ENCODE measurements at places on chromosomes 2 and 18. TPM values are rescaled to one million over a fixed set of nuclear protein-coding genes. Genes with fewer than 3 reads are reported as not detected.

GRCh38 chr2:130997198-130997597 lies 96.1 kb downstream of the FAM168B start:
- no peak for DNase-seq

- no peak for DNase-seq
These were observed 87.3 kb upstream of the RMDN2 start for GRCh38 chr2:37837628-37838328.

DNA sequence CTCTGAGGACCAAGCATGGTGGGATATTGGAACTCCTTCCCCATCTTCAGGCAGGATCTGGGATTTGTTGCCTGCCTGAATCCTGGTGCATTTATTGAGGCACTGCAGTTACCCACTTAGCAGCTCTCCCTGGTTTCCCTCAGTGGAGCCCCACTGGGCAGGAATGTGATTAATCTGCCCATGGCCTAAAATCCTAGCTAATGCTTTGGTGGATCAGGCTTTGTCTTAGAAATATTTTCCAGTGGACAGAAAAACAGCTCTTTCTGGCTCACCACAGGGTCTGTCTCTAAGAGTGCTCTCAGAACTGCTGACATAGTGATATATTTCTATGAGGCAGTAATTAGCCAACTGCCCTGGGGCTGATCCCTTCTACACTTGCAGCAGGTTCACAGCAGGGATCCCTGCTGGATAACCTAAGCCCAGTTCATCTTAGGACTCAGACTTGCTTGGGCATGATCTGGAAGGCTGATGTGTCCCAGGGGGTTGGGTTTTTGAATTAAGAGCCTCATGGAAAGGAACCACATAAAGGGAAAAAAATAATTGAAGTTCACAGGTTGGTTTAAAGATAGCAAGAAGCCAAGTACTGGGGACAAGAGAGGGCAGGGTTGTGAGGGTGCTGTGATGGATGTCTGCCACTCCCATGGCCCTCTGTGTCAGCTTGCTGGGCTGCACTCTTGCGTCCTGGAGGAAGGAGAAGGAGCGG lies 44.3 kb upstream of the ZDBF2 start:
- DNase-seq, result no peak

DNA sequence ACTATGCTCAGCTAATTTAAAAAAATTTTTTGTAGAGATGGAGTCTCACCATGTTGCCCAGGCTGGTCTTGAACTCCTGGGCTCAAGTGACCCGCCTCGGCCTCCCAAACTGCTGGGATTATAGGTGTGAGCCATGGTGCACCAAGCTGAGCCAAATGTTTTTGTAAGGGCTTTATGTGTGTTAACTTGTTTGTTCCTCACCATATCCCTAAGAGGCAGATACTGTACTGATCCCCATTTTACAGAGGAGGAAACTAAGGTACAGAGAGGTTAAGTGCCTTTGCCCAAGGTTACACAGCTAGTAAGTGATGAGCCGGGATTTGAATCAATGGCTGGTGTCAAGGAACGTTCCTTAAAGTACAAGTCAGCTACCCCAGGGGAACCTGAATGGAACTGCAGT lies 85.3 kb upstream of the KLF7 start:
- no peak for DNase-seq

The FTCDNL1 gene
- 0.32 TPM for total RNA-seq

DNA sequence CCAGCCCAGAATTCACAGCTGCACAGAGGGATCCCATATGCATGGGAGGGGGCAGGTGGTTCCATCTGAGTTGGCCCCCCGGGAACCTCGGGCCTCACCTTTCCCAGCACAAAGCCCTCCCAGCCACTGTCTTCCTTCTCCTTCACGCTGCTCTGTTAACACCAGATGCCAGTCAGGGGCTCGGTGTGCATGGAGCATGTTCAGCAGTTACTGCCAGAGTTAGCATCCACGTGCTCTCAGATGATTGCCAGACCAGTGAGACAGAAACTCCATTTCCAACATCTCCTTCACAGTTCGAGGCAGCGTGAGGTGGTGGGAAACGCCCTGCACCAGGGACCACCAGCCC lies 101.0 kb downstream of the PTGR3 start:
- DNase-seq, result no peak

DNA sequence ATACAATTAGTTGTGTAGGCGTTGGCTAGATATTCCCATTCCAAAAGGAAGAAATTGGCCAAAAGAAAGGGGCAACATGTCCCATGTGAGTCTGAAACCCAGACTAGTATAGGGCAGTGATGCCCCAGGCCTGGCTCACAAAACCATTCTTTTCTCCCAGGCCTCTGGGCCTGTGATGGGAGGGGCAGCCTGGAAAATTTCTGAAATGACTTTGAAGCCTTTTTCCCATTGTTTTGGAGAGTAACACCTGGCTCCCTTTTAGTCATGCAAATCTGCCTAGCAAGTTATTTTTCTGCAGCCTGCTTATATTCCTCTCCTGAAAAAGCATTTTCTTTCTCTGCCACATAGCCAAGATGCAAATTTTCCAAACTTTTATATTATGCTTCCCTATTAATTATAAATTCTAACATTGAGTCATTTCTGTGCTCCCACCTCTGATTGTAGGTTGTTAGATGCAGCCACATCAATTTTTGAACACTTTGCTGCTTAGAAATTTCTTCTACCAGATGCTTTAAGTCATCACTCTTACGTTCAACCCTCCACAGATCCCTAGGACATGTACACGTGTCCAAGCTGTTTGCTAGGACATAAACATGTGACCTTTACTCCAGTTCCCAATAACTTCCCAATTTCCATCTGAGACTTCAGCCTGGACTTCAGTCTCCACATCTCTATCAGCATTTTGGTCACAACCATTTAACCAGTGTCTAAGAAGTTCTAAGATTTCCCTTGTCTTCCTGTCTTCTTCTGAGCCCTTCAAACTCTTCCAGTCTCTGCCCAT lies 76.1 kb upstream of the MC4R start:
- no peak for DNase-seq

The TNS1 gene
- 0.49 TPM for total RNA-seq

DNA sequence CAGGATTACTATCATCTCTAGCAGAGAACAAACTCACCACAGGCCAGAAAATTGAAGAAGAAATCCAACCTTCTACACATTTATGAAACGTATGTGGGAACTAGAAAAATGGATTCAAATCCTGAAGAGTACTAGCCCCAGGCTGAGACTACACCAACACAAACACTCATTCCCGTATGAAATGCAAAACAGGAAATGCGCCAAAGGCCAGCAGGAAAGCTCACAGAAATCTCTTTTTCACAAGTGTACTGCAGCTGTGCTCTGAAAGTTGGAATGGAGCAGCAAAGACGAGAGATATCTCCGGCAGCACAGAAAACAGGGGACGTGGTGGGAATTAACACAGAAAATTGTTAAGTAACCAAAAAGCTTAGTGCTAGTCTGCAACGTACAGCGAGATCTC lies 913.5 kb downstream of the TDRD15 start:
- no peak for DNase-seq

GRCh38 chr2:10716581-10716980 lies 4.8 kb upstream of the ATP6V1C2 start:
- DNase-seq, result no peak

The ITGB6 gene
- total RNA-seq, result not detected

The GNAL gene
- total RNA-seq, result 0.76 TPM

The PSMA8 gene
- total RNA-seq, result 0.30 TPM

DNA sequence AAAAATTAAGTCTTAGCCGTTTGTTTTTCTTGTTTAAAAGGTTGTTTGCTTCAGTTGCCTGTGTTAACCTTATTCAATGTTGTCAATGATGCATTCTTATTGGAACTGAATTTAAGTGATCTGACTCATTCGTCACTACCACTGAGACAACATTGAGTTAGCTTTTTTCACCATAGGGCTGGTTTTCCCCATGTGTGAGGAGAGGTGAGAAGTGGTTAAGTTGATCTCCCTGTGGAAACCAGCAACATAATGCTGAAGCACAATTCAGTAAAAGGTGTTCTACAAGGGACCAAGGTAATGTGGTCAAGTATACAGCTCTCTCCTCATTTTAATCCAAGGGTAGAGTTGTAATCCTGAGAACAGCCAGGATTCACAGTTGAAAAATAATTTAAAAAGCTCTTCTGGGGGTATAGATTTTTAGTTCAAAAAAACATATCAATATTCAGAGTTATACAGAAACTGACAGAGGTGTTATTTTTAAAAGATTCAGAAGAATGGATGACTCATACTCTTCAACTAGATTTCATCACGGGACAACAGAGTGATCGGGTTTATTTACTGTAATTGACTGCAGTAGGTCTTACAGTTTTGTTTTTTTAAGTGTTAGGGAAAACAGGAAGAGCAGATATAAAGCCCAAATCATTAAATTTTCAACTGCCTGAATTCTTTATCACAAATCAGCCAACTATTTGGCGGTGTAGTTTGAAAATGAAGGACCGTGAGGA lies 12.6 kb downstream of the NOP58 start:
- DNase-seq, result no peak

- DNase-seq, result no peak
These were observed 207.3 kb downstream of the TRIB2 start for GRCh38 chr2:12923907-12924610.

DNA sequence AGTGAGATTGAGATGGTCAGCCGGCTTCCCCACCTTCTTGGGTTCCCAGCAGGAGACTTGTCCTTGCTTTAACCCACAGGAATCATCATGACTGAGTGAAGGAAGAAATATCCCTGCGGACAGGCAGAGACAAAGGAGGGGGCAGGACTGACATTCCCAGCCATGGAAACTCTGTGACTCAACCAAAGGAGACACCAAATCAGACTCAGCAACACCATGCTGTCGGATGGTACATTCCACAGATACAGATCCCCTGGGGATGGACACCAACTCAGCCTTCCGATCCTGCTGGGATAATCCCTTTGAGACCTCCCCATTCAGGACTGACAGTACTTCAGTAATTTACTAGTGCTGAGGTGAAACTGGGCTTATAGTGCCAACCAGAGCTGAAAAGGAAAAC lies 518.3 kb downstream of the XIRP2 start:
- no peak for DNase-seq

DNA sequence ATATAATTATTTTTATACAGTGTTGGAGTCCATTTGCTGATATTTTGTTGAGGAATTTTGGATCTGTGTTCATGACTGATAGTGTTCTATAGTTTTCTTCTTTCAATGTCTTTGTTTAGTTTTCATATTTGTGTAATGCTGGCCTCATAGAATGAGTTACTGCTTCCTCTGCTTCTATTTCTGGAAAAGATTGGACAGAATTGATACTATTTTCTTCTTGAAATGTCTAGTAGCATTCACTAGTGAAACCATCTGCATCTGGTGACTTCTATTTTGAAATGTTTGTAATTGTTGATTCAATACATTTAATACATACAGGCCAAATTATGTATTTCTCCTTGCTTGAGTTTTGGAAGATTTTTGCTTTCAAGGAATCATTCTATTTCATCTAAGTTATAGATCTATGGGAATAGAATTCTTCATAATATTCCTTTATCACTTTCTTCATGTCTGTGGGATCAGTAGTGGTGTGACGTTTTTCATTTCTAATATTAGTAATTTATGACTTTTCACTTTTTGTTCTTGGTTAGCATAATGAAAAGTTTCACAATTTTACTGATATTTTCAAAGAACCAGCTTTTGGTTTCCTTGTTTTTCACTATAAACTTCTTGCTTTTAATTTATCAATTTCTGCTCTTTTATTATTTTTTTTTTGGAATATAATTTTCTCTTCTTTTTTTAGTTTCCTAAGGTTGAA lies 509.9 kb upstream of the VRK2 start:
- no peak for DNase-seq

DNA sequence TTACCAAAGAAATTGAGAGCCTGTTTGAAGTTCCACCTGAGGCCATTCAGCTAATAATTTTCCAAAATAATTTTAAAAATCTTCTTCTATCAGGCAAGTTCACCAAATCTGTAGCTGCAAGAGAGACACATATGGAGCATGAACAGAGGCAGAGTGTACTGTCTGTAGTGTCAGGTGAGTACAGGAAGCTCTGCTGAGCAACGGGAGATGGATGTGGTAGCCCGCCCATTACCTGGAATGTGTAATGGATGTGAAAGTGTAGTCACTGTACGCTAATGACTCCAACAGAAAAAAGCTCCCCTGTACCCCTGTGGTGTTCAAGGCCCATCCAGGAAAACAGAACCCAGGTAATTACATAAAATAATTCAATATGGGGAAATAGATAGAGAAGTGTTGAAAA lies 311.5 kb downstream of the LRRTM4 start:
- DNase-seq, result no peak

DNA sequence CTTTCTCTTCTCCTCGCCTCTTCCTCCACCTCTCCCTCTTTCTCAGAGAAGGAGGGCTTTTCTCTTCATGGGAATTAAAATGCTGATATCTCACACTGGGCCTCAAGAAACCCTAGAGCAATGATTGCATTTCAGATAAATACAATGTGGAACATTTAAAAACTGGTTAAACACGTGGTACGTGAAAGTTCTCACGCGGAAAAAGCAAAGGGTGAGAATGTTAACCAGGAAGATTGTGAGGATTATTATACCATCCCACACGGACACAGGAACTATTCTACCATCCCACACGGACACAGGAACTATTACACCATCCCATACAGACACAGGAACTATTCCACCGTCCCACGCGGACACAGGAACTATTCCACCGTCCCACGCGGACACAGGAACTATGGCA lies 182.4 kb downstream of the TMEM18 start:
- no peak for DNase-seq

GRCh38 chr2:101120124-101120996 lies 30.8 kb downstream of the TBC1D8 start:
- no peak for DNase-seq

DNA sequence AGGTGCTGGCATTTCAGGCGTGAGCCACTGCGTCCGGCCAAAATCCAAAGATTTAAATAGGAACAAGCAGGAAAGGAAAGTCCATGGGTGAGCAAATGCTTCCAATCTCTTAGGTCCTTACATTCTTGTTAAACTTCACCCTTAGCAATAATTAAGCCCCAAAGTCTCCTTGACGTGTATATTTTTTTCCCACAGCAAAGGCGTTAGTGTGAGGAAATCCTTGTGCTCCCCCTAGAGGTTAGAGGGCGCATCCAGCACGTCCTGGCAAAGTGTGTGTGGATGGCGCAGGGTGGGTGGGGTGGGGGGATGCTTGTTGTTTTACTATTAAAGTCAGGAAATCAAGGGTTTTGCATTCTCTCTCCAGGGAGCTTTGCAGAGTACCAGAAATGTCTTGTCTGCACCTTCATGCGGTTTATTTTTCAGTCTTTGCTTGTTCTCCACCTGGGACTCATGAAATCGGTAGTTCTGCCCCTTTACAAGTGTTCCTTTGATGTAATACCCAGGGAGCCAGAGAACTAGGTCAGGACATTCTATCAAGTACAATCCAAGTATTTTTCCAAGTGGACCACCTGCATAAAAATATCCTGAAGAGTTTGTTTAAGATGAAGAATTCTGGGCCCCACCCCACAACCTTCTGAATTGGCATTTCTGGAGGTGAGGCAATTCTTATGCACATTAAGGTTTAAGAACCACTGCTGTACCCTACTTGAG lies 22.2 kb upstream of the ITSN2 start:
- DNase-seq, result peak; percentile 68

The PLB1 gene
- total RNA-seq, result 2.0 TPM

- DNase-seq, result no peak
These were observed 255.9 kb upstream of the ERBB4 start for GRCh38 chr2:212794471-212794870.

- DNase-seq, result no peak
These were observed 1.2 kb downstream of the MLPH start for GRCh38 chr2:237488295-237488694.

All from CD4-positive, CD25-positive, alpha-beta regulatory T cell (primary cell).